ENCODE measurements at places on chromosomes 4 and X.

DNA sequence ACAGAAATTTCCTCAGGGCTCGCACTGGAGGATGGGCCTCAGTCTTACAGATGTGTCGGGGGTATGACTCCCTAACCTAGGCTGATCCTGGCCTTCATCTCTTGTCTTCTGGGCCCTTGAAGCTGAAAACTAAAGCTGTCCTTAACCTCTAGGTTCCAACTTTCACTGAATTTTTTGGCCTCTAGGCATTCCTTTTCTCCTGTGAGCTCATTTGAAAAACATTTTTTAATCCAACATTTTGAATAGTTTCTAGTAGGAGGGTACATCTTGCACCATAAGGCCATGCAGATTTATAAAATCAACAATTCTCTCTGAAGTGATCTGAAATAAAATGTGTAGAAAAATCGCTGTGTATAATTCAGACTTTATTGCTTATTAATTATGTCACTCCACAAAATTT is 19.7 kb downstream of the RWDD4 start:
- no peak for DNase-seq

GRCh38 chr4:154743683-154744340 is at the start of gene LRAT:
LRAT (plus strand) TSS chr4:154744000; CDS start chr4:154744327, 327 bp downstream.
- DNase-seq = peak; percentile 18

- DNase-seq = no peak
These were observed 556.1 kb upstream of the TENM3 start for GRCh38 chr4:181687116-181687515.

GRCh38 chr4:3186609-3187008 is 62.4 kb upstream of the MSANTD1 start:
- no peak for DNase-seq

DNA sequence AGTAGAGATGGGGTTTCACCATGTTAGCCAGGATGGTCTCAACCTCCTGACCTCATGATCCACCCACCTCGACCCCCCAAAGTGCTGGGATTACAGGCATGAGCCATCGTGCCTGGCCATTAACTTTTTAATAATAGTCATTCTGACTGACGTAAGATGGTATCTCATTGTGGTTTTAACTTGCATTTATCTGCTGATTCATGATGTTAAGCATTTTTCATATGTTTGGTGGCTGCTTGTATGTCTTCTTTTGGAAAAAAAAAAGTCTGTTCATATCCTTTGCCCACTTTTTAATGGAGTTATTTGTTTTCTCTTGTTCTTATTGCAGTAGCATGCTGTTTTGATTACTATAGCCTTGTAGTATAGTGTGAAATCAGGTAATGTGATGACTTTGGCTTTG is 45.8 kb downstream of the ANXA10 start:
- DNase-seq = no peak

DNA sequence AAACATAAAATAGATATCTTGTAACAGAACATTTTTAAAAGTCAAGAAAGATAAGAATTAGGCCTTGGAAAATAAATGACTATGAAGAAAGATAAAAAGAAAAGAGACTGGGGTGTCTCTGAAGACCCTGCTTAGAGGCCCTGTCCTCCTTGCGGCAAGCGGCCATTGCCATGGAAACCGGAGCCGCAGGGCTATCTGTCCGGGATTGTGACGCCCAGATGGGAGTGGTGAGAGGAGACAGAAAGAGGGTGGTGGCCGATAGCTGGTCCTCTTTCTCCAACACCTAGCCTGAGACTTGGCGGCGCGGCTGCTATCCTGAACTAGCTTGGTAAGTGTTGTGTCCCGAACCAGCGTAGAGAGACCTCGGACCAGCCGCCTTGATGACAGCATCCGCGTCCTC is at the start of gene DUSP21:
TSS of gene DUSP21 (plus strand) at position 269 of the 400 bp plus-strand sequence. CDS start at position 381, 112 bp downstream.
- DNase-seq = no peak

DNA sequence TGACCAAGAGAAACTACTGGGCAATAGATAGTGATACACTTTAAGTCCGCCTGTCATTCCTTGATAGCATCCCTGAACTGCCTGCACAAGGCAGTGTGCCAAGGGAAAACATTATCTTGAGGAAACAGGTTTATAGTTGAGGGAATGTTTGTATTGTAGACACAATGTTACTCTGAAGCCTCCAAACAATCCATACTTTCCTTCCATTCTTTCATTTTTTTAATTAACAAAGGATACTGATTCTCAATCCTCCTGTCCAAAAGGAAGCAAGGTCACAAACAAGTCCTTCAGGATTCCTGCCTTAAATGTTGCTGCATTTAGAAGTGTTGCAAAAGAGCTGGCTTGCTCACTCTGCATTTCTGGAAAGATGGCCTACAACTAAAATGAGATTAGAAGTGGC is 61.7 kb upstream of the PRSS48 start:
- no peak for DNase-seq

GRCh38 chr4:163606896-163607691 is 112.6 kb downstream of the TMA16 start:
- DNase-seq = no peak

- no peak for DNase-seq
These were observed 25.7 kb downstream of the SEPTIN6 start for GRCh38 chrX:119667111-119667878.

GRCh38 chrX:30812326-30812725 is 76.7 kb downstream of the TAB3 start:
- no peak for DNase-seq

DNA sequence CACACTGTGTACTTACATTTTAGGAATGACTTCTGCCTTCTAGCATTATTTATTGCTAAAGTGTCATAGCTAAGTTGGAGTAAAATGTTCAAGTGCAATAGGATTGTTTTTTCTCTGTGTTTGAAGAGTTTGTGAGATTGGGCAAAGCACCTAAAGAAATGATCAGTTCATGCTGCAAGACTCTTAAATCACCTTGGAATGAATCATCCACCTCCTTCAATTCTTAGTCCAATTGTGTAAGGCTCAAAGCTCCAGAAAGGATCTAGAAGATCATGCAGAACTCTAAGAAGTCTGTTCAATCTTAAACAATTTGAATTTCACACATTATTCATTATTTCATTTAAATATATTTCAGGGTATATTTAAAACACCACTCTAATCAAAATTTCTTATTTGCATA is 137.1 kb downstream of the AMELX start:
- DNase-seq = no peak
